Karpas-422 (cell line): ENCODE measurements at places on chromosomes 3 and 15. TPM values are rescaled to one million over a fixed set of nuclear protein-coding genes. Genes with fewer than 3 reads are reported as not detected.

DNA sequence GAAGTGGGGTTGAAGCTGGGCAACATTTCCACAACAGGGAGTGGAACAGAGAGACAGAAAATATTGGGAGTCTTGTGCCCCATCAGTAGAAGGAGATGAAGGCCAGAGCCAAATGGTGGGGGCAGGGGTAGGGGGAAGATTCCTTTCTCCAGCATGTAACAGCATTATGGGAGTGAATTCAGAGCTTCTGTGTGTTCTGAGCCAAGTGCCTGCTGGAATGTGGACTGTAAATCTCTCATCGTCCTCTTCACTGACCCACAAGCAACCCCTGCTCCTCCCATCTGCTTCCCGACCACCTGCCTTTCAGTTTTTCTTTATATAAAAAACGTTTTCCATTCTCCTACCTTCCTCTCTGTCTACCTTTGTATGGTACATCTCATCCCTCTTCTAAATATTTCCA is 344.2 kb upstream of the TPRG1 start:
- DNase-seq = no peak

DNA sequence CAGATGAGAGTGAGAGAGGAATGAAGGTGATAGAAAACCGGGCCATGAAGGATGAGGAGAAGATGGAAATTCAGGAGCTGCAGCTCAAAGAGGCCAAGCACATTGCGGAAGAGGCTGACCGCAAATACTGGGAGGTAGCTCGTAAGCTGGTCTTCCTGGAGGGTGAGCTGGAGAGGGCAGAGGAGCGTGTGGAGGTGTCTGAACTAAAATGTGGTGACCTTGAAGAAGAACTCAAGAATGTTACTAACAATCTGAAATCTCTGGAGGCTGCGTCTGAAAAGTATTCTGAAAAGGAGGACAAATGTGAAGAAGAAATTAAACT is 88.9 kb downstream of the EOMES start:
- no peak for DNase-seq

Gene SENP7
- total RNA-seq = 15.3 and 31.6 TPM in 2 replicates

Gene LRRC15
- total RNA-seq = not detected in 2 replicates

- DNase-seq = peak; percentile 90
These were observed 20.1 kb downstream of the KBTBD8 start for GRCh38 chr3:67018105-67018788.

Gene COL7A1
- 0.78 and 13.0 TPM in 2 replicates for total RNA-seq

Gene FBXO40
- total RNA-seq = not detected in 2 replicates

- no peak for DNase-seq
These were observed 247.5 kb downstream of the MBNL1 start for GRCh38 chr3:152516216-152516615.

GRCh38 chr3:18208856-18209255 is 216.3 kb downstream of the SATB1 start:
- DNase-seq = no peak

Gene NANOGP8
- not detected in 2 replicates for total RNA-seq

GRCh38 chr15:48536681-48537091 is 108.8 kb downstream of the FBN1 start:
- no peak for DNase-seq

Gene ZNF662
- total RNA-seq = not detected in 2 replicates

GRCh38 chr15:69729167-69729748 is 276.6 kb downstream of the RPLP1 start:
- DNase-seq = peak; percentile 81

Gene ZNF385D
- not detected in 2 replicates for total RNA-seq

Gene LDHAL6B
- not detected in 2 replicates for total RNA-seq

Gene PLCL2
- total RNA-seq = 2.5 and 3.8 TPM in 2 replicates

Gene PAK6
- total RNA-seq = 0.45 and 0.69 TPM in 2 replicates

Gene ISLR
- total RNA-seq = not detected in 2 replicates

Gene SRGAP3
- 1.3 and 1.7 TPM in 2 replicates for total RNA-seq

DNA sequence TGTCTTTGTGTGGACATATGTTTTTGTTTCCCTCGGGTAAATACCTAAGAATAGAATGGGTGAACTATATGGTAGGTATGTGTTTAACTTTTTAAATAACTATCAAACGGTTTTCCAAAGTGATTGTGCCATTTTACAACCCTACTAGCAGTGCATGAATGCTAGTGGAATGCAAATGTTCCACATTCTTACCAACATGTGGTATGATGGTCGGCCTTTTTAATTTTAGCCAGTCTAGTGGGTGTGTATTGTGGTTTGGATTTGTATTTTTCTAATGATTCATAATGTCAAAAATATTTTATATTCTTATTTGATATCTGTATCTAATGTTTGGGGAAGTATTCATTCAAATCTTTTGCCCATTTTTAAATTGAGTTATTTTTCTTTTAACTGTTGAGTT is 68.2 kb upstream of the SMAD3 start:
- DNase-seq = no peak

DNA sequence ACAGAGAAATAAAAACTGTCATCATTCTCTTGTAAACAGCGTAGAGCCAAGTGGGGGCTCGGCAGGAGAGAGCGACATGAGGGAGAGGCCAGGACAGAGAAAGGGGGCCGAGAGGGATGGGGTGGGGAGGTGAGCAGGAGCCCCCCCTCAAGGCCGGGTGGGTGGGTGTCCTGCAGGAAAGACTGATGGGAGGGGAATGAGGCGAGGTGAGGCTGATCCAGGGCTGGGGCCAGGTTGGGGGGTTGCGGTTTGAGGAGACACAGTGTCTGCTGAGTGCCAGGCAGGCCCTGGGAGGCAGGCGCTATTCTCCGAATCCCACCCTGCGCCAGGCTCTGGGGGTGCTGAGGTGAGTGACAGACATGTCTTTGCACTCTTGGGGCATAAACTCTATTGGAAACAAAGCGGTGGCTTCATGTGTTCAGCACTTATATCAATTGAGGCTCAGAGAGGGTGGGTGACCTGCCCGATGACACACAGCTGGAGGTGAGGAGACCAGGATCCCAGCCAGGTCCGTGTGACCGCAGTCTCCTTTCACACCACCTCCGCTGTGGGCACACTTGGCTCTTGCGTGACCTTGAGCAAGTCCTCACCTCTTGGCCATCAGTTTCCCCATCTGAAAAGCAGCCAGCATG is 19.6 kb upstream of the CSPG4 start:
- no peak for DNase-seq

Gene CSPG4
- 0.11 TPM in 1 of 2 replicates, not detected in the other for total RNA-seq

DNA sequence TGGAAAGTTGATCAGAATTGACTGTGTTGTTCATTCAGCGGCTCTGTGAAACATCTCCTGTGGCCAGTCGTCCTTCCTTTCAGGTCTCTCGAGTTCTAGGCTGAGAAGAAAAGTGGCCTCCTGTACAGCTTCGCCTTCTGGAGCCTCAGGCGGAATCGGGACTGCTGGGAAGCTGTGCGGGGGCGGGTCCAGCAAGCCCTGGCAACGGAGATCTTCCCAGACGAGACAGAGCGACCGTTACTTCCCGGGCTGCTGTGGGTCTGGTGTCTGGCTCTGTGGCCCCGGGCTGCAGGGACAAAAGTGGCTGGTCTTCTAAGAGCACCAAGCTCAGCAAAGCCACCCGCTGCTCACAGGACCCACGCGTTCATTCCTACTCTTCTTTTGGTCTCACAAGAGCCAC is 88.6 kb upstream of the CACNA2D3 start:
- no peak for DNase-seq

GRCh38 chr15:83318861-83319415 is 34.5 kb upstream of the BNC1 start:
- no peak for DNase-seq

GRCh38 chr15:68592054-68592453 is 13.3 kb downstream of the CORO2B start:
- DNase-seq = no peak

Gene DNAJC13
- total RNA-seq = 33.2 and 38.9 TPM in 2 replicates

Gene LRTM1
- total RNA-seq = not detected in 2 replicates

GRCh38 chr3:75906555-75907112 is 121.3 kb upstream of the ZNF717 start:
- DNase-seq = no peak

GRCh38 chr3:63814237-63814636 is 4.9 kb upstream of the C3orf49 start:
- DNase-seq = no peak

DNA sequence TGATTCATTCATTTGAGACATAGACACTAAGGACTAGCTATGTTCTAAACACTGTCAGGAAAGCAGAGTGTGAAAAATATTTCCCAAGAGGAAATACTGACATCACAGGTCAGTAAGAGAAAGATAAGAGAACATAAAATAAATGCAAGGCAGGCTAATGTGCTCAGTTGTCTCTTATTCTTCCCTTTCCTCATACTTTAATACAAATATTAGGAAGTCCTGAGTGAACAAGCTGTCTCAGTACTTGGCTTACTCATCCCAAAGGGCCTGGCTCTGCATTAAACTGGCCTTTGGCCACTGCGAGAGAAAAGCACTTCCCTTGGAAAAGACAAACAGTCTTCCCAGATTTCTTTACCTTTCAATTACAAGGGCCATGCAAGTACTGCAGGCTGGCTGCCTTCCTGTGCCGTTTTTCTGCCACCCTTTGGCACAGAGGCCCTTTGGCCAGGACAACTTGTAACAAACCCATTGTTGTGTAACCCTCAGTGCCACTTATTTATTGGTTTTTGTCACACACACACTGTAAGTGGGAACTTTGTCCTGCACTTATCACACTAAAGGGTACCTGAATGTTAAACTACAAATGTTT is 31.7 kb downstream of the EDC3 start:
- DNase-seq = no peak

Gene CMTM6
- total RNA-seq = 73.4 and 171 TPM in 2 replicates

Gene MINAR1
- 2.7 and 3.8 TPM in 2 replicates for total RNA-seq

DNA sequence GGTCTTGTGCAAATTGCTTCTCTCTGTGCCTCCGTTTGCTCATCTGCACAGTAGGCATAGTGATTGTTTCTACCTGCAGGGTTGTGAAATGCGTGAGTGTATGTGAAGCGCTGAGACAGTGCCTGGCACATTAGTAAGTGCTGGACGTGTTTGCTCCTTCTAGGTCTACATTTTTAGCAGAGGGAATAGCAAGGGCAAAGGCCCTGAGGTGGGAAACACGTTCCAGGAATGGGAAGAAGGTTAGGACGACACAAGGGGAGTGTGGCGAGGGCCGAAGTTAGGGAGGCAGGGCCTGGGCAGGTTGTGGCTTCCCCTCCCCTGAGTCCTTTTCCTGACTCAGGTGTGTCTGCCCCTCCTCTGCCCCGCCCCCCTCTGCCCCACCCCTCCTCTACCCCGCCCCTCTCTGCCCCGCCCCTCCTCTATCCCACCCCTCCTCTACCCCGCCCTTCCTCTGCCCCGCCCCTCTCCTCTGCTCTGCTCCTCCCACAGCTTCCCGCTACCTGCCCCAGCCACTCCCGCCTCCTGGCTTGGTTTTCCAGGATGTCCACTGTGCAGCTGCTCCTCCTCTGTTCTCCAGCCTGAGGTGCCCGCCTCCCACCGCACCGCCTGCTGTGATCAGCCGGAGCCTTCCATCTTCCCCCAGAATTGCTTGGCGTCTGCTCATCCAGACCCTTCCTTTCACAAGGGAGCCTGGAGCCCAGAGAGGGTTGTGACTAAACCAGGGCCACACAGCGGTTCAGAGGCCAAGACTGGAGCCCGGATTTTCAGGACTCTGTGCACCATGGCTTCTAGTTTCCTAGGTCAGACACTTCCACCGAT is 31.1 kb upstream of the SMAD6 start:
- DNase-seq = peak; percentile 46

GRCh38 chr15:99721896-99722295 is 11.3 kb downstream of the LYSMD4 start:
- DNase-seq = no peak

- no peak for DNase-seq
These were observed 21.7 kb downstream of the LEKR1 start for GRCh38 chr3:156847752-156848448.

Gene LRRC31
- not detected in 2 replicates for total RNA-seq

GRCh38 chr3:70973558-70973957 is 610.0 kb downstream of the FOXP1 start:
- no peak for DNase-seq

DNA sequence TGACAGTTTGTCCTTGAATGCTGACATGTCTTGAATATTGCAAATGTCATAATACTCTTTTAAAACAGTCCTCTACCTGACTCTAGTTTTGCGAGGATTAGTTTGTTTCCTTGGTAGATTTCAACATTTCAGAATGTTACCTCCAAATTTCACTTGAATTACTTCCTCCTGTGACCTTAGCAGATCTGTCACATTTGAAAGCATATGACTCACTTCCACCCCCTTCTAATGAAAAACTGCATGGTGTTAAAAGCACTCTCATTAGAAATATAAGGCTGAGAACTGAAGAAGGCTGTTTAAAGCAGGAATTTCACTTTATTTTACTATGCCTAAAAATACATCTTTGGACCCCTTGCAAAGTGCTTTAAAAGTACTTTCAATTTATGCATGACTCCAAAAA is 598.7 kb upstream of the TGFBR2 start:
- no peak for DNase-seq

GRCh38 chr3:132637590-132637989 is 22.0 kb downstream of the ACAD11 start:
- no peak for DNase-seq

GRCh38 chr3:51819709-51820406 is 40.8 kb upstream of the IQCF6 start:
- DNase-seq = peak; percentile 81

Gene SNRPN
- 116 and 173 TPM in 2 replicates for total RNA-seq

DNA sequence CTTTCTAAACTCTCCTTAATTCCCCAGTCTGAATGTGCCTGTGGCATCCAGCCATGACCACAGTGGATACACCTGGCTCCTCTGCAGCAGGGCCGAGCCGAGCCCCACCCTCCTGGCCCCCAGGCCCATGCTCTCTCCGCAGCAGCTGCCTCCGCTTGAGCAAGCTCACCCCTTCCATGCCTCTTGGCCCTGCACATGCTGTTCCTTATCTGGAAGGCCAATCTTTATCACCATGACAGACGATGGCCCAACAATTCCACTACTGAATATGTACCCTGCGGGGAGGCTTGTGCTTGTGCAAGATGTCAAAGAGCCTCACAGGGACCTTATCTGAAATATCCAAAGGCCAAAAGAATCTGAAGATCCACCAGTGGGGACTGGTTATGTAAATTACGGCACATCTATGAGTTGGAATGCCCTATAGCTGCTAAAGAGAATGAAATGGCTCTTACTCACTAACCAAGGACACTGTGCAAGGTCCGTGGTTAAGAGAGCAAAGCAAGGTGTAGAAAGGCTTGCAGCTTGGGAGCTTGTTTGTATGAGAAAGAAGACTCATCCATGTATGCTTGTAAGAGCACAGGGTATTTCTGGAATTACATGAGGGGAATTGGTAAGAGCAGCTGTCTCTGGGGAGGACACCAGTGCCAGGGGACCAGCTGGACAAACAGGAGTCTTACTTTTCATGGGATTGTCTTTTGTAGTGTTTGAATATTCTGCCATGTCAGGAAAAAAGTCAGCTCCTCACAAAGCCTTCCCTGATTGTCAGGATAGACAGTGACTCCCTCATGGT is 55.2 kb downstream of the WNT7A start:
- DNase-seq = no peak

- DNase-seq = no peak
These were observed 6.0 kb downstream of the MINDY2 start for GRCh38 chr15:58777107-58777506.

Gene ZMYND10
- total RNA-seq = 1.3 and 1.4 TPM in 2 replicates
